ENCODE measurements at places on chromosomes 1 and 21.

- DNase-seq = no peak
Observed at GRCh38 chr1:43282220-43283195, 2.9 kb downstream of the C1orf210 start.

- DNase-seq = no peak
Observed at GRCh38 chr1:216913976-216914375, 190.7 kb upstream of the ESRRG start.

DNA sequence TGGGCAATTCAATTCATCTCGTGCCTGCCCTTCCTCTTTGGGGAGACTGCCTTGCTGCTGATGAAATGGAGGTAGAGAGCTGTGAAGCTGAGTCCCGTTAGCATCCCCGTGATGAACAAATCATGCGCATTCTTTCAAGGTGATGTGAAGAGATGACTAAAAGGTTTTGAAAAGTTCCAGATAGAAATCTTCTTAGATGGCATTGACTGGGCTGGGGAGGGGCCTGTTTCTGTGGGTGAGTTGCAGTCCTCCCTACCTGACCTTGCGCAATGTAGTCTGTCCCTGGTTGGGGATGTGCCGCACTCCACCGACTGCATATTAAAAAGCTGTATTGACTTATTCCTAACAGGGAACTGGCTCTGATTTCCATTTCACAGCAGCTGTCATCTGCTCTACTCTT, 49.6 kb downstream of the ST6GALNAC3 start:
- DNase-seq = no peak

DNA sequence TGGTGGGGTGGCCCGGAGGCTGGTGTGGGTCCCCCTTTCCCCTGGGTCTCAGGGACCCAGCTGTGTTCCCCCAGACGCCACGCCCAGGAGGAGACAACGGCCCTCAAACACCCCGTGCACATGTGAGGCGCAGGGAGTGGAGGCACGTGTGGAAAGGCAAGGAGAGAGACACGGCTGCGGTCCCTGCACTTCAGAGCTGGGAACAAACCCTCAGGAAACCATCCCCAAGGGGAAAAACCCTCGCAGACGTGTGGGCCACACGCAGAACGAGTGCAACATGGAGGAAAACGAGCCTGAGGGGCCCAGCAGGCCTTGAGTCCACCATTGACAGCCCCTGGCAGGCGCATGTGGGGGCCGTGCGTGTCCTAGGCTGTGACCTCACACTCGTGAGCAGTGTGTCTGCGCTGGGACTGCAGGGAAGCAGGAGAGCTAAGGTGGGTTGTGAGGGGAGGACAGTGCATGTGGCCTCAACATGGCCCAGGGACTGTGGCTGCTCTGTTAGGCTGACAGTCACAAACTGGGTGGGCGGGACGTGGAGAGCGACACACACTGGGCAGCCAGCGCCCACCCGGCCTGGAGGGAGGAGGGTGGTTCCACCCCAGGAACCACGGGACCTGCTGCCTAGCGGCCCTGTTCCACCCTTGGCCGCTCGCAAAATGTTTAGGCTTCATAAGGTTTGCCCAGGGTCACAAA, 20.0 kb downstream of the ITGB2 start:
- no peak for DNase-seq

DNA sequence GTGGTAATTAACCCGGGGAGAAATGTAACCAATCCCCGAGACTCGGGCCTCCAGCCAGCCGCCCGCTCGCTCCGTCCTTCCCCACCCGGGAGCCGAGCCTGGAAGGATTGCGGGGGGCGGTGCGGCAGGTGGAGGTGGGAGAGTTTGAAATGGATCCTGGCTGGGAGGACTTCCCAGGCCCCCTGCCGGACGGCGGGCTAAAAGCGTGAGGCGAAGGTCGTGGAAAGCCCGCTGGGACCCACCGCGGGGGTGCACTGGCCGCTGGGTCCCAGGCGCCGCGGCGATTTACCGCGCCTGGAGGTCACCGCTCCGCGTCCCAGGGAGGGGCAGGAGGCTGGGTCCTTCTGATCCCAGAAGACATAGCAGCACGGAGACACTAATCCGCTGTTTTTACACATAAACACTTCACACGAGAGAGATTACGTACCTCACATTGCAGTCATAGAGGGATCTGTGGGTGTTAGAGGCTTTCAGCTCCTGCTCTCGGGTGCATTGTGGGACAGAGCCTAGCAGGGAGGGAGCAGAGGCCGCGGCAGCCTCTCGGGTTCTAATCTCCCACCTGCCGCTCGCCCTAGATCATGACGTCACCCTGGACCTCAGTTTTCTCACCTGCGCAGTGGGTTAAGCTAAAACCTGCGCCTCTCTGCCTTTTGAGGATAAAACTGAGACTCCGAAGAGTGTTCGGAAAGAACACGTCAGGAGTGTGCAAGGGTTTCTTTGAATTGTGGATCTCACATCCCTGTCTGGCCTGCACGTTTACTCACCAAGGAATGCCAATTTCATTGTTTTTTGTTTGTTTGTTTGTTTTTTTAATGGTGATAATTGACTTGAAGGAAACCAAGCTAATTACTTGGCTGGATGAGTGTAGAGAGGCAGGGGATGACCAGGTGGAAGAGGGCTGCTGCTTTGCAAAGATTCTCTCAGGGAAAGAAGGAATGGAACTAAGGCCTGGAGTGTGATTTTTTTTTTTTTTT, 17.1 kb upstream of the TMEM9 start:
- DNase-seq = peak; percentile 14

DNA sequence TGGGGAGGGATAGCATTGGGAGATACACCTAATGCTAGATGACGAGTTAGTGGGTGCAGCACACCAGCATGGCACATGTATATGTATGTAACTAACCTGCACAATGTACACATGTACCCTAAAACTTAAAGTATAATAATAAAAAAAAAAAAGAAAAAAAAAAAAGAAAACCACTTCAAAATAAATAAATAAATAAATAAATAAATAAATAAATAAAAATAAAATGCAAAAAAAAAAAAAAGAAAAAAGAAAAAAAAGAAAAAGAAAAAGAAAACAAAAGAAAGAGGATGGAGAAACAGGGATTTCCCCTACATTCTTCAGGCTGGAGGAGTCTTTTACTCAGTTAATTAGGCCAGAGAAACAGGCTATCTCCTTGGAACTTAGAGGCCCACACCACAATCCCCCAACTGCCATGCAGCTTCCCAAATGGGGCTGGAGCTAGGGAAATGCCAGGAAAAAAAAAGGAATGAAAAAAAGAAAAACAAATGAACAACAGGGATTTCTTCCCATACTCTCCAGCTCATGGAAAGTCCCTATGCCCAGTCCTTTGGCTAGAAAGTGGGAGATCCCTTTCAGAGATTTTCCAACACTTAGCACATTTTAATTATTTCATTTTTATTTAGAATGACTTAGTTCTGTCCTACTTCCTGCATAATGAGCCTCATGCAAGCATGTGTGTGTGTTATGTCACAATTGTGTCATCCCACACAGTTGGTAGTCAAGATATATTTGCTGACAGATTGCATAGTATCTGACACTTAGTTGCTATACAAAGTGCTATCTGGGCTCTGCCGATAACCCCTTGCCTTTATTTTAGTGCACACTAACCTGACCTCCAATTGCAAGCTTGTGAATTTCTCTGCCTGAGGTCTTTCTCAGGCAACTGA, 486.4 kb downstream of the PLPP3 start:
- DNase-seq = no peak

DNA sequence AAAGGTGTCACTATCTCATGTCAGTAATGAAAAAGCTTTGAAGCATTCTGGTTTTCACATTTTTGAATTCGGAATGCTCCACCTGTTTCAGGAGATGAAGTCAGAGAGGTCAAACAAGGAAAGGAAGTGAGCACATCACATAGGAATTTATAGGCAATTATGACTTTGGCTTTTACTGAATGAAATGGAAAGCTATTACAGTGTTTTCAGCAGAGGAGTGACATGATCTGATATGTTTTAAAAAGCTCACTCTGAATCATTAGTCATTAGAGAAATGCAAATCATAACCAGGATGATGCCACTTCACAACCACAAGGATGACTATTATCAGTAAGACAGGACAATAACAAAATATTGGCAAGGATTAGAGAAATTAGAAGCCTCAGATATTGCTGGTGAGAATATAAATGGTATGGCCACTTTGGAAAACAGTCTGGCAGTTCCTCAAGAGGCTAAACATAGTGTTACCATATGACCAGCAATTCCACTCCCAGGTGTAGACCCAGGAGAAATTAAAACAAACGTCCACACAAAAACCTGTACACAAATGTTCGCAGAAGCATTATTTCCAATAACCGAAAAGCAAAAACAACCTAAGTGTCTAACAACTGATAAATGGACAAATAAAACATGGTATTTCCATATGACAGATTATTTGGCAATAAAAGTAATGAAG, 7.5 kb downstream of the TAF1A start:
- DNase-seq = no peak

DNA sequence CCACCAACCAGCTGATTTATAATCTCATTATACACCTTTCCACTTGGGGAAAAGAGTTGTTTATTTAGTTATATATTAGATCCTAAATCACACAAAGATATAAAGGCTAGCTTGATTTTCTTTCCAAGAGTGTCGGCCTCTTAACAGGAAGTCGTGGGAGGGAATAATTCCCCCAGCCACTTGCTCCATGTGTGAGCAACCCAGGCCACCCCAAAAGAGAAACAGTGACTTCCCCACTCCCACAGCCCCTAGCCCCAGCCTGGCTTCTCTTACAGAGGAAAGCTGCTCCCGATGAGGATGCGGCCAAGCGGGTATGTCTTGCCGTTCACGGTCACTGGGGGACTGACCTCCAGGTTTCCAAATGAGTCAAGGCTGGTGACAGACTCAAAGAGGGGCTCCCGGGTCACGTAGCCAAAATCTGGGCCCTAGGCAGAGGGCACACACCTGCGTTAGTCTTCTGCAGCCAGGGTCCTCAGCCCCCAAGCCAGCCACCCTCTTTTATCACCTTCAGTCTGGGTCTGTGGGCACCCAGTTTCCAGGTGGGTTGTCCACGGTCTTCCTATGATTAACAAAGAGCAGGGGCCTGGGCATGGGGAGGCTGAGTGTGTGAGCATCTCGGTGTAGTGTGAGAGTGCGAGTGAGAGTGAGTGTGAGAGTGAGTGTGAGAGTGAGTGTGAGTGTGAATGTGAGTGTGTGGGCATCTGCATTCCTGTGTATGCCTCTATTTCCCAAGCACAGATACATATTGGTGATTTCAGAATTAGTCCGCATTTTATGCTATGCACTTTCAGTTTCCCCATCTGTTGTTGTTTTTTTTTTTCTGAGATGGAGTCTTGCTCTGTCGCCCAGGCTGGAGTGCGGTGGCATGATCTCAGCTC, 25.4 kb upstream of the SDHB start:
- DNase-seq = no peak

- DNase-seq = no peak
Observed at GRCh38 chr21:44982558-44983250, 42.9 kb downstream of the SLX9 start.

DNA sequence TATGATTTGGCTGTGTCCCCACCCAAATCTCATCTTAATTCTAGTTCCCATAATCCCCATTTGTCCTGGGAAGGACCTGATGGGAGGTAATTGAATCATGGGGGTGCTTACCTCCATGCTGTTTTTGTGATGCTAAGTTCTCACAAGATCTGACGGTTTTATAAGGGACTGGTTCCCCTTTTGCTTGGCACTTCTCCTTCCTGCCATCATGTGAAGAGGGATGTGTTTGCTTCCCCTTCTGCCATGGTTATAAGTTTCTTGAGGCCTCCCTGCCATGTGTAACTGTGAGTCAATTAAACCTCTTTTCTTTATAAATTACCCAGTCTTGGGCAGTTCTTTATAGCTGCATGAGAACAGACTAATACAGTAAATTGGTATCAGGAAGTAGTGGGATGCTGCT, 114.1 kb downstream of the ZNF648 start:
- DNase-seq = no peak

DNA sequence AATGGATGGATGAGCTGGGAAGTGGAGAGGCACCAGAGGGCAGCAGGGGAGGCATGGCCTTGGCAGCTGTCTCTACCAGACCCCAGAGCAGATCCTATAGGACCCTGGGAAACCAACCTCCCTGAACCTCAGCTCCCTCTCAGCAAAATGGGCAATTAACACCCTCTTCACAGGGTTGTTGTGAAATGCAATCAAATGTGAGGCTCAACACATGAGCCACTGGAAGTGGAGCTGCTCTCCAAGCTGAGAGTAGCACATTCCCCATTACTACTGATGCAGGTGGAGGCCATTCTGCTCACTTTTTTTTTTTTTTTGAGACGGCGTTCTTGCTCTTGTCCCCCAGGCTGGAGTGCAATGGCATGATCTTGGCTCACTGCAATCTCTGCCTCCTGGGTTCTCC, 6.5 kb upstream of the SYNC start:
- no peak for DNase-seq

GRCh38 chr1:161000736-161001480, 20.0 kb downstream of the F11R start:
- DNase-seq = no peak

DNA sequence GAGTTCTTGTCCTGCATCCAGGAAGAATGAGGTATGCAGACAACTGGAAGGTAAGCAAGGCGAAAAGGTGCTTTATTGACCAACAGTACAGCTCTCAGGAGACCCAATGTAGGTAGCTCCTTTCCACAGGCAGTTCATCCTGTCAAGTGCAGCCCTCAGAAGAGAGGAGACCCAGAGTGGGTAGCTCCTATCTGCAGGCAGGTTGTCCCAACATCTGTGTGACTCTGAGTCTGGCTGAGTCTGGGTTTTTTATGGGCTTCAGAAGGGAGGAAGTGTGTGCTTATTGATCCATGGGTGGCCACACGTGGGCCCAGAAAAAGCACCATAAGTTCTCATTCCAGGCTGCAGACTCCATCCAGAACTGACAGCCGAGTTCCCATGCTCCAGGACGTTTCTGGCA, 34.0 kb downstream of the ZNF691 start:
- DNase-seq = no peak

GRCh38 chr1:108878160-108878469, 1.3 kb downstream of the GPSM2 start:
- no peak for DNase-seq

DNA sequence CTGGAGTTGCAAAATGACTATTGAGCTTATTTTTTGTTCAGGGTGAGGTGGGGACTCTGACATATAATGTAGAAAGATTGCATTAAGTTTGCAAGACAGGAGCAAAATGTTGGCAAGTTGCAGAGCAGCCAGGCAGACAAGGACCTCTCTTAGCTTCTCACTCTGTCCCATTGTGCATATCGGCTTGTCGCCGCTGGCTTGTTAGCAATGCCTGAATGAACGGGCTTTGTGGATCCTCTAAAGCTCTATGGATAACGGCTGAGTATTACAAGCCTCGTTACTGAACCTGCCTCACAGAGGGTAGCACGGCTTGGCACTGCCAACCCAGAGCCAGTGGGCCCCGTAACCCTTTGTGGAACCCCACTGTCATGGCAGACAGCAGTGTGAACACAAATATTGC, 68.4 kb downstream of the TNR start:
- no peak for DNase-seq

- DNase-seq = no peak
Observed at GRCh38 chr1:230086151-230086550, 19.1 kb downstream of the GALNT2 start.
